Calu3 (cell line): ENCODE measurements at places on chromosomes 4 and X.

DNA sequence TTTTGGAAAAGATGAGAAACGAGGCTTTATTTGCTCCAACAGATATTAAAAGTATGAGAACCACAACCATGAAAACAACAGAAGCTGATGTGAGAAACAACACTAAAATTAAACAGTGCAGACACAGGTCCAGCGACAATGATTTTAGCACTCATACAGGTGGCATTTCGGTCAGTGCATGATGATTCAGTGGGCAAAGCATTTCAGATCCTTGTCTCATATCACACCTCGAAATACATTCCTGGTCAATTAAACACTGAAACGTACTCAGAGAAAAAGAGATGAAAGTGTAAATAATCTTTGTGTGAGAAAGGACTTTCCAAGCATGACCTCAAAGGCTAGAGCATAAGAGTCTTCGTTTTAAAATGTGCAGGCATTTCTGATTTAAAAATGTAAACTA is 85.2 kb downstream of the ACOX3 start:
- DNase-seq = no peak

DNA sequence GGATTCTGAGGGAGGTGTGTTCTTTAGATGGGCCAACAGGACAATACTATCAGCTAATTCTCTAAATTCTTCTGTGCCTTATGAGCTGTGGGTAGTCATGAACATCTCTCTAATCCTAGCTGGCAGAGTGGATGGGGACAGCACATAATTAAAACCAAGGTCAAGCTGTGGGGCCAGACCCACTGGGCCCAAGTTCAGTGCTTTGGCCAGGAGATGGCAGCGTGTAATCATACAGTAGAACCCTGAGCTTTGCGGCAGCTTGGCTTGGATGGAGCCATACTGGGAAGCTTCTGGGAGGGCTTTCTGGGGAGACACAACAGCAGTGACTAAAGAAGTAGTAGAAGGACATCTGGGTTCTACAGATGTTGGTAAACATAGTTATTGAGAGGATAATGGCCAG is 140.3 kb upstream of the CXCL13 start:
- peak; percentile 38 for DNase-seq

DNA sequence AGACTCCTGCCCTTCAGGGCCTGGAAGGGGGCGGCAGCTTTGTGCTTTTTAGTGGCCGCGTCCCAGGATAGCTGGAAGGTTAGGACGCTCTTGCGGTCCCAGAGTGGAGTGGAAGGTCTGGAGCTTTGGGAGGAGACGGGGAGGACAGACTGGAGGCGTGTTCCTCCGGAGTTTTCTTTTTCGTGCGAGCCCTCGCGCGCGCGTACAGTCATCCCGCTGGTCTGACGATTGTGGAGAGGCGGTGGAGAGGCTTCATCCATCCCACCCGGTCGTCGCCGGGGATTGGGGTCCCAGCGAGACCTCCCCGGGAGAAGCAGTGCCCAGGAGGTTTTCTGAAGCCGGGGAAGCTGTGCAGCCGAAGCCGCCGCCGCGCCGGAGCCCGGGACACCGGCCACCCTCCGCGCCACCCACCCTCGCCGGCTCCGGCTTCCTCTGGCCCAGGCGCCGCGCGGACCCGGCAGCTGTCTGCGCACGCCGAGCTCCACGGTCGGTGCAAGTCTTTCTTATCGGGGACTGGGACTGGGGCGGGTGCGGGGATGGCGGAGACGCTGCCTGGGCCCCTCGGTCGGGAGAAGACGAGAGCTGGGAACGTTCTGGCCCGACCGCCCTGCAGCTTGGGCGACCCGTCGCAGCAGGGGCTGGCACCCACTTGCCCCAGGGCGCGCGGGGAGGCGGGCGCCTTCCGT is at the start of gene EDNRA:
Gene EDNRA, plus strand, starts transcription at position 207 of the 686 bp plus-strand sequence. CDS start 4,585 bp downstream, outside the sequence.
- peak; percentile 29 for DNase-seq

GRCh38 chrX:41607264-41607832 is 81.4 kb upstream of the GPR34 start:
- DNase-seq = no peak

DNA sequence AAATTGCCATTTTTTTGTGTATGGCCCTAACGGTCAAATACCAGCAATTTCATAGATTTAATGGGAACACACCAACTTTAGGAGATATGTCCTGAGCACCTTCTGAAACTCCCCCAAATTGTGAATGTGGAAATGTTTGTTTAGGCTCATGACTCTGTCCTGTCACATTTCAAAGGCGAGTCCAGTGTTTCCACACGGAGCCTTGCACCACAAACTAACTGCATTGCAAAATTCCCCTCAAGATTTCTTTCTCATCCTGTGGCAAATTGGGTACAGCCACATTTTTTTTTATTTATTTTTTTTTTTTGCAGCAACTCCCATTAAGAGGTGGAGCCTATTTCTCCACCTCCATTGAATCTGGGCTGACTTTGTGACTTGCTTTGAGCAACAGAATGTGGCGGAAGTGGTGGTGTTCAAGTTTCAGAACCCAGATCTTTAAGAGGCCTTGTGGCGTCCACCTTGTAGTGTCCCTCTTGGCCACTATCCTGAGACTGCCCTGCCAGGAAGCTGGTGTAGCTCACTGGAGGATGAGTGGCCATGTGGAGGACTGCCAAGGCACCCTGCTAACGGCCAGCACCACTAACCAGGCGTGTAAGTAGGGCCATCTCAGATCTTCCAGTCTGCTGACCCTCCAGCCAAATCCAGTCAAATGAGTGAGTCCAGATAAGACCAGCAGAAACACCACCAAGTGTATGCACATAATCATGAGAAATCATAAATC is 172.4 kb upstream of the SCML1 start:
- no peak for DNase-seq

GRCh38 chrX:148874636-148875246 is 374.3 kb downstream of the AFF2 start:
- no peak for DNase-seq

DNA sequence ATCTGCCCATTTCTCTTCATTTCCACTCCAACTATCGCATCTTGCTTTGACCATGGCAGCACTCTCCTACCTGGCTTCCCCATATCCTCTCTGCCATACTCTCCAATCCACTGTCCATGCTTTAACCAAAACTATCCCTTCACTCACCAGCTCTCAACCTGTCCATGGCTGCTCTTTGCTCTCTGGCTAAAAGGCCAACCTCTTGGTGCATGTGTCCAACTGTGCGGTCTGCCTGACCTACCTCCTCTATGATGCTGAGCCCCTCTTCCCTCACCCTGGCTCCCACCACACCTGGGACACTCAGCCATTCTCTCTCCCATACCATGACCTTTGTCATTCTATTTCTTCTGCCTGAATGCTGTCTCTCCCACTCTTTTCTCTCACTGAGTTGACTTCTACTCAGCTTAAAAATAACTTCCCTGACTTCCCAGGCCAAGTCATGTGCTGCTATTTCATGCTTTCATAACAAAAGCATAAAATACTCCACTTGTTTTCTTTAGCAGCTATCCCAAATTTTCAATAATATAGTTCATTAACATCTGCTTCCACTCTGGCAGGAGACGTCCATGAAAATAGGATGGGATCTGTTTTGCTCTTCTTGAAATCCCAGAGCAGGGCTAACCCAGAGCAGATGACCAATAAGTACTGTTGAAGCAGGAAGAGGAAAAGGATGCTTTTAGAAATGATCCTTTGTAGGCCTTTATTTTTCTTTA is 29.8 kb upstream of the KLF3 start:
- no peak for DNase-seq

DNA sequence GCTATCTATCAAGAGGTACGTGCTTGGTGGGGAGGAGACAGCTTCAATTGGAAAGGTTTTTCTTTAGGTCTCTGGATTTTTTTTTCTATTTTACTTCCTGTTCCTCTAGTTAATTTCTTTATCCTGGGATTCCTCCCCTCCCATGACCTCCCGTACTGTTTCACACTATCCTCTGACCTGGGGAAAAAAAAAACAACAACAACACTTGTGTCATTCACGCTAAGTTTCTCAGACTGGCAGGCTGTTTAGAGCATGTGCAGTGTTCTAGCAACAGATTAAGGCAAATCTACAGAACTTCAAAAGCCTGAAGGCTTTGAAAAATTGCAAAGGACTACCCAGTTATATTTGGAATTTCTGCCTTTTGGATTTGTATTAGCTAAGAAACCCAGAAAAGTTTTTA is 358.4 kb downstream of the ARHGAP24 start:
- no peak for DNase-seq

DNA sequence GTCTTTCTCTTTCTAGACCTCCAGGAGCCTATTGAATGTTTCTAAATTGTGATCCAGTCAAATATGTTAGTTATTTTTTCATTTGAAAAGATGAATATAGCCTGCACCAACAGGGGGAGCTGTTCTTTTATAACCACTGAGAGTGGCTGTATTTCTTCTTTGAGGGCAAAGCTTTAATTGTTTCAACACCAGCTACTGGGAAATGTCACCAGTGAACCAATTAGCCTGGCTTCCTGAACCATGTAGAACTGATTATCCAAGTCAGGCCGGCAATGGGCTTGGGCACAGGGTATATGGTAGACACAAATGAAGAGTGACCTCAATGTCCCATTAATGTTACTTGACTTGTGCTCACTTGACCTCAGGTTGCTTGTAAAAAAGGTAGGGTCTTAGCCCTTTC is 4.8 kb upstream of the DAPP1 start:
- peak; percentile 46 for DNase-seq

DNA sequence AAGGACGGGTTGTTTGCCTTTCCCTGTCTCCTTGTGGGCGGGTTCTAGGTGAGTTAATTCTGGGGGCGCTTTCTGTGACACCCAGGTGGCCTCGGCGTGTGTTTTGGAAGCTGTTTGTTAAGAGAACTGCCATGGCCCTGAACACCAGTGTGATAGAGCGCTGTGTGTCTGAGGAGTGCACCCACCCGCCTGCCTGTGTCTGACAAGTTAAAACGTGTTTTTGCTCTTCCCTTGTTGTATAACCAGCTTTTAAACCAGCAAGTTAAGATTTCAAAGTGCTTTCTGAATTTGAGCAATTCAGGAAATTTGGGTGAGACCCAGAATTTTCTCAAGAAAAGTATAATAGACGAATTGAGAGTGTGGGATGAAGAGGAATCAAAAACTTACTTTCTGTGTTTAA is 55.2 kb upstream of the HGFAC start:
- DNase-seq = no peak

- DNase-seq = no peak
Observed at GRCh38 chr4:183828125-183828524, 77.0 kb upstream of the STOX2 start.

DNA sequence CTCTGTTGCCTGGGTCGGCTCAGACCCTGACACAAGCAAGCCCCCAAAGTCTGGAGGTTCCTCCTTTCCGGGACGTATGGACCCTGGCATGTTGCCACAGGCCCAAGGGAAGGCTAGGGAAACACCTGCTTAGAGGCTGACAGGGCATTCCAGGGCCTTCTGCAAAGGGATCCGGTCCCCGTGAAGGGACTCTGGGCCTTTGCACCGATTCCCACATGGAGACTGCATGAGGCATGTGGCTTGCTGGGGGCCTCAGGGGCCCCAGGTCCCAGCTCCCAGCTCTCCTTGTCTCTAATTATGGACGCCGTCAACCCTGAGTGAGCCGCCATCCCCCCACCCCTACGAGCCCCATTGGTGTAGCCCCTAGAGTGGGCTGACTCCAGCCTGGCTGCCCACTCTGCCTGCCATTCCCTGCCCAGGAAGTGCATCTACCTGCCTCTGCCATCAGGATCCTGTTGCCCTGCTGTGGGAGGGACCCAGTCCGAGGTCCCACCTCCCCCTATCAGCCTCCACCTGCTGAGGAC is 4.2 kb upstream of the RGS12 start:
- no peak for DNase-seq

DNA sequence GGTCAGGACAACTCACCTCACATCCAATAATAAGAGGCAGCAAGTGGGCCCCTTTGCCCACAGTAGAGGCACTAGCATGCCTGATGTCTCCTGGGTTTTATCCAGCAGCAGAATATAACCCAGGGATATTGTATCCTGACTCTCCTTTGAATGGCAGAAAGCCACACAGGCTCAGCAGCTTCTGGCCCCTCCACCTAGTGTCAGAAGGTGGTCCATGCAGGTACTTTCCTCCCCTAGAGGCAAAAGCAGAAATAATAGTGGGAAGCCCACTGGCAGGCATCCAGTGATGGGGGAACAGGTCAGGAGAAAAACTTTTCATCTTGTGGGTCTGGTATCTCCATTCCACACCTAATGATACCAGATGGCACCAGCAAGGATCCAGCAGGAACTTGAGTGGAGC is 75.5 kb upstream of the IRS4 start:
- DNase-seq = no peak

DNA sequence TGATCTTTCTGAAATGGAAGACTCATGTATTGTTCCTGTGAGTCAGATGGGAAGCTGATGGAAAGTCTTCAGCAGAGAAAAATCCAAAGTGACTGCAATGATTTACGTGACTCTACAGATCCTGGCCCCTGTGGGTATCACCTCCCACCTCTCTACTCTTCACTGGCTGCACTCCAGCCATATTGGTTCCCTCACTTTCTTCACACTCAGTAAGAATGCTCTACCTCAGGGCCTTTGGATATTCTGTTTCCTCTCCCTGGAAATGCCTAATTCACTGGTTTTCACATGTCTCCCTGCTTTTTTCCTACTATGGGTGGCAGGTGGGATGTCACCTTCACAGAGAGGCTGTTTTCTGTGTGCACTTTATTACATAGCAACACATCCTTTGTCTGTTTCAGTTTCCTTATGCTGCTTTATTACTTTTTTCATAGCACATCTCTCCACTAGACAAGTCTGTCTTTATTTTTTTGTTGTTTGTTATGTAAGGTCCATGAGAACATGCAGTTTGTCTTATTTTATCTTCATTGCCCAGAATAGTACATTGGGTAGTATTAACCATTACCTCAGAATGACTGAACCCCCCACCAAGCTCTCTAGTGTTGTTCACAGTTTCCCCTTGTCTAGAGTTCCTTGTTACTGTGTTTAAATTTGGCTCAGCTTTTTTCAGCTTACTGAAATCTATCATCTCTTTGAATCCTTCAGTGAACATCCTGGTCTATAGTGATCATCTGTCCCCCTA is 57.6 kb upstream of the CLNK start:
- DNase-seq = no peak

GRCh38 chr4:163201358-163201757 is 34.7 kb upstream of the NAF1 start:
- no peak for DNase-seq
